ENCODE measurements at places on chromosomes 4 and X. TPM values are rescaled to one million over a fixed set of nuclear protein-coding genes. Genes with fewer than 3 reads are reported as not detected.

GRCh38 chr4:181162676-181163075 is 1080.5 kb upstream of the TENM3 start:
- no peak for DNase-seq
- H3K27me3 ChIP-seq: no peaks in the 10 kb centered on the region
- H3K4me3 ChIP-seq: no peak overlapping the region
- H3K4me1 ChIP-seq: no peaks in the 10 kb centered on the region
- no peaks in the 10 kb centered on the region for H3K36me3 ChIP-seq

- H3K27me3 ChIP-seq: no peaks in the 10 kb centered on the region
- DNase-seq: no peak
- H3K27ac ChIP-seq: no peak overlapping the region
- no peaks in the 10 kb centered on the region for H3K36me3 ChIP-seq
- H3K4me1 ChIP-seq: no peaks in the 10 kb centered on the region
- no peak overlapping the region for H3K4me3 ChIP-seq
Observed at GRCh38 chr4:177579649-177580048, 137.4 kb upstream of the AGA start.

DNA sequence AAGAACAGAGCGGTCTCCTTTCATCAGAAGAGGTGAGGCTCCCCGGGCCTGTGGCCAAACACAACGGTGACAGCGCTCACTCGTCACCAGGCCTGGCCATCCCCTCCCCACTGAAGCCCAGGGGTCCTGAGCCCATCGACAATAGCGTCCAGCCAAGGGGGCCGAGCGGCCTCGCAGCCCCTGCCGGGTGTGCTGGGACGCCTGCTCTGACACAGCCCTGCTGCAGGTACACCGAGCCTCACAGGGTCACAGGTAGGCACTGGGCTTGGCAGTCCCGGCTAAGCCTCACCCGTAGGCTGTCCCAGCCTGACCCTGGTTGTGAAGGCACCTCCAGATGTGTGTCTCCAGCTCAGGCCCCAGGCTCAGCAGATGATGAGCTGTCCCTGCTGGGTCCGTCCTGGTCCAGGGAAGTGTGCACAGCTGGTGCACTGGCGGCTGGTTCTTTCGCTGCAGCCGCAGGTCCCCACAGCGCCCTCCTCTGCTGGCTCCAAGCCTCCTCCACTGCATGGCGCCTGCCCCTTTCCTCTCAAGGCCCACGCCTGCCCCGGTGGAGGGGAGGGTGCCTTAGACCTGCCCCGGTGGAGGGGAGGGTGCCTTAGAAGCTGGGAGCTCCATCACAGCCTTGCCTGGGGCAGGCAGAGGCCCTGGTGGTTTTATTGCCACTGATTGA is 21.5 kb downstream of the UVSSA start:
- no peaks in the 10 kb centered on the region for H3K36me3 ChIP-seq
- no peaks in the 10 kb centered on the region for H3K4me1 ChIP-seq
- H3K4me3 ChIP-seq: no peak overlapping the region
- DNase-seq: no peak
- H3K27ac ChIP-seq: no peak overlapping the region

DNA sequence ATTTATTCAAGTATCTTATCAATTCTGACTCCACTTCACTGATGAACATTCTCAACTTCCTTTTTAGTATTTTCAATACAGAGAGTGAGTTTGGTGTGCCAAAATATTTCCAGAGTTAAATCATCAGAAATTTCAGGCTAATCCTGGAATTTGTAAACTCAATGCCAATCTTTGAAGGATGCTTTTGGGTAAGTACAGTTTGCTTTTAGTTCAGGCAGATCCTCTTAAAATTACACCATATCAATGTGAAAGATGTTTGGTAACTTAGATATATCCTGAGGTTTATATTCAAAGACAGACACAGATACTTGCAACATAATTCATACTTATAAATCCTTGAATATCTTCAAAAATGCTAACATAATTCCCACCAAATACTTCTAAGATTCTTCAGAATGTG is 76.0 kb upstream of the FAM47B start:
- DNase-seq: no peak
- peaks cover 6% of the 10 kb centered on the region for H3K27me3 ChIP-seq
- no peak overlapping the region for H3K4me3 ChIP-seq
- H3K36me3 ChIP-seq: no peaks in the 10 kb centered on the region
- H3K27ac ChIP-seq: no peak overlapping the region

DNA sequence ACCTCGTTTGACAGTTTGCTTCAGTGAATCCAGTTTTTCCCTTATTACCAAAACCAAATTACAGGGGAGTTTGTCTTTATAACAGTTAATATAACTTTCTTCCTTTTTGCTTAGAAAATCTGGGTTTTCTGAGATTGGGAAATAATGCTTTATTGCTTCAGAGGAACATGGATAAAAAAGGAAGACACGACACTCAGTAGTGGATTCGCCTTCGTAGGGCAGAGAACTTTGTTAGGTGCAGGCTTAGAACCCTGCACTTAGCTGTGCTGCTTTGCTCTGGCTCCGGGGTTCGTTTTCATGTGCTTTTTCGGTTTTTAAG is 188.2 kb downstream of the SOWAHB start:
- H3K36me3 ChIP-seq: no peaks in the 10 kb centered on the region
- no peak overlapping the region for H3K27ac ChIP-seq
- no peak overlapping the region for H3K4me3 ChIP-seq
- H3K27me3 ChIP-seq: peaks cover under 1% of the 10 kb centered on the region
- no peak for DNase-seq

- no peak within 1 kb of the TSS for H3K27ac ChIP-seq
- no peak for DNase-seq
- peaks cover 4% of the 10 kb centered on the region for H3K36me3 ChIP-seq
- H3K4me3 ChIP-seq: peak within 1 kb of the TSS; percentile 63
- H3K4me1 ChIP-seq: peaks cover 4% of the 10 kb centered on the region
Observed at GRCh38 chr4:73836373-73837279, at the start of gene CXCL6. Gene CXCL6 (plus strand): TSS chr4:73836678. CDS start chr4:73836751, 73 bp downstream.

DNA sequence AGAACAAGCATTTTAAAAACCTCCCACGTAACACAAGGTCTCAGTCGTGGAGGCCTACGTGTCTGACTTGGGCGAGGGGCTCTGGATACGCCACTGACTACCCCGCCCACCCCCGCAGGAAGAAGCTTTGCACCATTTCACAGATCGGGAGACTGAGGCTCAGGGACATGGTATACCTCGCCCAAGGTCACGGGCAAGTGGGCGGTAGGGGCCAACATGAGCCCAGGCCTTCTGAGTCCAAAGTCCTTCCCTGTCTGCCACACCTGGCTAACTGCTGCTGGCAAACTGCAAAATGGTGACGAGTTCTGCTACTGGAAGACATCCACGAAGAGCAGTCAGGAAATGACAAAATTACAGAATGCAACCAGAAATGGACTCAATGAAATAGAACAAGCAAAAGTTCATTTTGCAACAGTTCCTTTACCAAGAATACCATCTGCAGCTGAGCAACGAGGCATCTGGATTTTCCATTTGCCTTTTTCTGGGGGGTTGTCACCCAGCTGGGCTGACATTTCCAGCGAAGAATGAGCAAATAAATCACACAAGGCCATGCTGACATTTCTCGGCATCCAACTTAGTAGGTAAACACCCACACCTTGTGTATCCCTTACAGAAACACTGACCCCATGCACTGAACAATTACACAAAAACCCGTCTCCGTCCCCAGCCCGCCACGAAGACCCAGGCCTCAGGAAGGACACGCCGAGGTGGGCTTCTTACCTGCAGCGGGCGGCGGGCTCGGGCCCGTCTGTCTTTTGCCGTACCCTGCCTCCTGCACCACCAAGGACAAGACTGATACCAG is 70.2 kb upstream of the AFAP1 start:
- H3K4me3 ChIP-seq: no peak overlapping the region
- no peaks in the 10 kb centered on the region for H3K4me1 ChIP-seq
- no peaks in the 10 kb centered on the region for H3K27me3 ChIP-seq
- H3K27ac ChIP-seq: no peak overlapping the region
- no peaks in the 10 kb centered on the region for H3K36me3 ChIP-seq
- DNase-seq: no peak

DNA sequence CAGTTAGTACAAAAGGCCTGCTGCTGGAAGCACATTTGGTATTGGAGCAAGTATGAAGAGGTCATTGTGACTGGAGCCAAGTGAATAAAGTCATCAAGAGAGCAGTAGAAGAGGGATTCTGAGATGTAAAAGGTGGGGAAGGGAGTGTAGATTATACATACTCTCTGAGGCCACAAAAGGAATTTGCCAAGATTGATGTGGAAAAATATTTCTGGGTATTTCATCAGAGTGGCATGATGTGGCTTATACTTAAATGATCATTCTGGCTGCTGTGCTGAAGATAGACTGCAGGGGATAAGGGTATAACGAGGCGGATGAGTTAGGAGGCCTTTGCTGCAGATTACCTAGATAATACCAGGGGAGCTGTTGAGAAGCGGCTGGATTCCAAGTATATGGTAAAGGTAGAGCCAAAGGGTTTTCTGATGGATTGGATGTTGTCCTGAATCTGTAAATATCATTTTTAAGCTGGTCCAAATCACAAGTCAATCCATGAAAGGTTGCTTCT is 231.8 kb upstream of the AGA start:
- H3K27me3 ChIP-seq: no peaks in the 10 kb centered on the region
- no peak for DNase-seq
- no peak overlapping the region for H3K4me3 ChIP-seq
- no peak overlapping the region for H3K27ac ChIP-seq

- H3K4me1 ChIP-seq: peaks cover 87% of the 10 kb centered on the region
- no peak overlapping the region for H3K4me3 ChIP-seq
- DNase-seq: no peak
- H3K27me3 ChIP-seq: no peaks in the 10 kb centered on the region
- no peak overlapping the region for H3K27ac ChIP-seq
- peaks cover 4% of the 10 kb centered on the region for H3K36me3 ChIP-seq
Observed at GRCh38 chr4:2862528-2862927, 18.9 kb downstream of the ADD1 start.

DNA sequence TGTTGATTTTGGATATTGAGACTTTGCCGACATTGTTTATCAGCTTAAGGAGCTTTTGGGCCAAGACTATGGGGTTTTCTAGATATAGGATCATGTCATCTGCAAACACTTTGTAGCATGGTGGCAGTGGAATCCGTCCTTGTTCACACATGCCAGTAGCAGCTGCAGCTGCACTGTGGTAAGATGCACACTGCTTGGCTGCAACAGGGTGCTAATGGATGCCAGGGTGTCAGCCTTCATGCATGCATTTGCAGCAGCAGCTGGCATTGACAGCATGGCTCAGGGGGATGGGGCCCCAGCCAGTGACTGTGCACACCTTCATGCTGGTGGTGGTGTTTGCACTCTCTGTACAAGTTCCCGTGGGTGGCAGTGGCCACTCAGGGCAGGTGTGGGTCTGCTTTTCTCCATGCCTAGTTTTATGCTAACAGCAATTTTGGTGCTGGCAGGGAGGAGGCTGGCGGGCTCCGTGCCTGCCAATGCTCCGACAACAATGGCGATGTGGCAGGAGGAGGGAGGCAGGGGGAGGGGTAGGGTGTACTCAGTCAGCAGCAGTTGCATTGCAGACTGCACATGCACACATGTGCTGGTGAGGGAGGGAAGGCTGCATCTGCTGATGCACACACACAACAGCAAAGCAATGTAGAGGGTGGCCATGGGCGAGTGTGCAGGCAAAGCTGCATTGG is 37.5 kb downstream of the BEX3 start:
- no peak overlapping the region for H3K27ac ChIP-seq
- DNase-seq: no peak
- H3K4me3 ChIP-seq: no peak overlapping the region
- H3K36me3 ChIP-seq: no peaks in the 10 kb centered on the region
- H3K27me3 ChIP-seq: peaks cover 12% of the 10 kb centered on the region

DNA sequence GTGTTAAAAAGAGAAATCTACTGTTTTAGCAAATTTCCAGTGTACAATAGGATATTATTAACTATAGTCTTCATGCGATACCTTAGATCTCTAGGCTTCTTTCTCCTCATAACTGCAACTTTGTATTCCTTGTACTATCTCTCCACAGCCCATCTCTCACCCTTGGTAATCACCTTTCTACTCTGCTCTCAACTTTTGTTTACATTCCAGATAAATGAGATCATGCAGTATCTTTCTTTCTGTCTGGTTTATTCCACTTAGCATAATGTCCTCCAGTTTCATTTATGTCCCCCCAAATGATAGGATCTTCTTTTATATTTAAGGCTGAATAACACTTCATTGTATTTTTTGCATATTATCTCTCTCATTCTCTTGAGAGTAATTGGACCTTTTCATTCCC is 165.5 kb downstream of the HS3ST1 start:
- H3K36me3 ChIP-seq: no peaks in the 10 kb centered on the region
- no peak overlapping the region for H3K4me3 ChIP-seq
- no peak for DNase-seq
- H3K27me3 ChIP-seq: peaks cover 7% of the 10 kb centered on the region
- H3K4me1 ChIP-seq: no peaks in the 10 kb centered on the region

- no peak overlapping the region for H3K4me3 ChIP-seq
- peaks cover 3% of the 10 kb centered on the region for H3K36me3 ChIP-seq
- no peak for DNase-seq
- no peaks in the 10 kb centered on the region for H3K27me3 ChIP-seq
Observed at GRCh38 chr4:124873361-124874171, 161.0 kb upstream of the ANKRD50 start.

- H3K36me3 ChIP-seq: no peaks in the 10 kb centered on the region
- no peaks in the 10 kb centered on the region for H3K4me1 ChIP-seq
- DNase-seq: no peak
- no peak overlapping the region for H3K4me3 ChIP-seq
- H3K27ac ChIP-seq: no peak overlapping the region
Observed at GRCh38 chr4:71487344-71487920, 148.6 kb downstream of the SLC4A4 start.

- H3K36me3 ChIP-seq: no peaks in the 10 kb centered on the region
- no peaks in the 10 kb centered on the region for H3K27me3 ChIP-seq
- H3K4me3 ChIP-seq: no peak overlapping the region
- no peak for DNase-seq
Observed at GRCh38 chrX:6793000-6793399, 258.1 kb upstream of the VCX3A start.

C4orf36 gene
- 0.38 TPM for total RNA-seq

SLC34A2 gene
- total RNA-seq: not detected

USP17L27 gene
- not detected for total RNA-seq

FHIP1A gene
- total RNA-seq: 0.22 TPM

NDP gene
- not detected for total RNA-seq

EDA gene
- 4.3 TPM for total RNA-seq

S100P gene
- 84.6 TPM for total RNA-seq

All from activated T-cell treated with anti-CD3 and anti-CD28 coated beads, Interleukin-2, amount 50 U/mL, for 72 hours (primary cell).